NCI-H2171 (cell line): ENCODE measurements at places on chromosomes 11 and 22.

DNA sequence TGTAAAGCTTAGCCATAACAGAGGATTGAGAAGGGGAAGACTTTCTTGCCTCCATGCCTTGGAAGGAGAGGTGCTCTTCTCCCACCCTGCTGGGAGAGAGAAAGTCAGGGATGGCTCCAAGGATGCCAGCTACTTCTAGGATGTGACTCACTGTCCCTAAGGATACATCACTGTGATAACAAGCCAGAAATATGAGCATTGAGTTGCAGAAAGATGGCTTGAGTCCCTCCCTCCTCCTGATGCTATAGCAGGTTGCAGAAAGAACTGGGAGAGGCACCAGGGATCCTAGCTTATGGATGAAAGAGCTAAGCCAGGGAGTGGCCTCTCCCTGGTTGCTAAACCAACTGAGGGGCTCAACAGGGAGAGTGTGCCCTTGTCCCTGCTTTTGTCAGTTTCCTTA is 27.8 kb upstream of the FJX1 start:
- DNase-seq = no peak

DNA sequence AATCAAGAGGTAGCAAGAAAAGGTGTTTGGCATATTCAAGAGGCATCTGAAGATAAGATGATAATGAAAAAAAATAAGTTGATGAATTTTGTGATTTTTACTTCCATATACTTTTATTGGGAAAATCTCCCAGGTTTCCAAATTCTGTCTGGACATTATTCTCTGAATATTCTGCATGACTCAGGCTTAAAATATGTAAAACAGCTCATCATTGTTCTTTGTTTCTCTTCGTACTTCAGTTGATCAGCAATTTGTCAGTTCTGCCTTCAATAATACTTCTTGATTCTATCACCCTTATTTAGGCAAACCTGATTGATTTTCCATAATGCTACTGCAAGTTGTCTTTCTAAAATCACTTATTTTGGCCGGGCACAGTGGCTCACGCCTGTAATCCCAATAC is 30.2 kb downstream of the GTF2H1 start:
- no peak for DNase-seq

GRCh38 chr22:38167988-38168407 is 13.6 kb downstream of the PLA2G6 start:
- no peak for DNase-seq

GRCh38 chr11:6497069-6497839 is at the start of gene DNHD1:
TSS of gene DNHD1 (plus strand) at chr11:6497280. CDS start at chr11:6498216, 936 bp downstream.
- DNase-seq = no peak

DNA sequence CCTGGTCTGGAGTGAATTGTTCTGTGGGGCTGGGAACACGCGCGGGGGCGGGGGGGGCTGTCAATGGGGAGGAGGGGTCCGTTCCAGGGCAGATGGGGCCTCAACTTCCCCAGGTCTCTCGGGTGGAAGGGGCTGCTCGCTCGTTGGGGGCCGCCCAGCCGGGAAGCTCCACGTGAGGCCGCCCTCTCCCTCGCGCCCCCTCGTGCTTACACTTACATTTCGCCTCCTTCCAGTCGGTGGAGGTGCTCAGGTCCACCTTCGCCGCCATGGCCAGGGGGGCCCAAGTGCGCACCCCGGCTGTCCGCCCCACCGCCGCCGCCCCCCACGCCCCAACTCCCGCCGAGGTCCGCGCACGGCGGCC is 452 bp downstream of the MACROD1 start:
- DNase-seq = peak; percentile 30

DNA sequence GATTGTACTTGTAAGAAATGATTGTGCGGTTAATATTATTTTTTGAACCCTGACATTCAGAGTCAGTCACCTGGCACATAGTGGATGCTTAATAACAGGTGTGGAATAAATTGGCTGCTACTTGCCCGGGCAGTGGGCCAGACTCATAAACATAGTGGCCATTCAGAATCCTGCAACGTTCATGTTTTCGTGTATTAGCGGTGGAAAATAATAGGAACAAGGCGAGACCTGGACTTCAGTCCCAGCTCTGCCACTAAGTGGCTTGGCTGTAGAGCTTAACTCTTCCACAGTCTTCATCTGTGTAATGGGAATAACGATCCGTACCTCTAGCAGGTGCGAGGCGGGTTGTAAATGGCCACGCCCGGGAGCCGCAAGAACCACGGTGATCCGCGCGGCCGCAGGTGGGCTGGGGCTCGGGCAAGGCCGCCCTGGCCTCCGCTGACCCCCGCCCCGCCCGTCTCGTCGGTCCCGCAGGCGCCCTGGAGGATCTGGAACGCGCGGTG is 761 bp upstream of the TMEM25 start:
- no peak for DNase-seq

DNA sequence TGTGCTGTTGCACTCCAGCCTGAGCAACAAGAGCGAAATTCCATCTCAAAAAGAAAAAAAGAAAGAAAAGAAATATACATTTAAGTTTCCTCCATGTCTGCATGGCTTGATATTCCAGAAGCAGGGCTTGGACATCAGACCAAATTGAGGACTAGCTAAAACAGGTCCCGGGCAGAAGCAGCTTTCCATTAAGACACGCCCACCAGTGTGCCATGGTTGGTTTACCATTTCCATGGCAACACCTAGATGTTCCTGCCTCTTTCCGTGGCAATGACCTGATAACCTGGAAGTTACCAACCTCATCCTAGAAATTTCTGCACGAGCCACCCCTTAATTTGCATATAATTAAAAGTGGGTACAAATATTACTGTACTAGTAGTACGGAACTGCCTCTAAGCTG is 111.3 kb downstream of the NAT10 start:
- no peak for DNase-seq

GRCh38 chr22:31538815-31539214 is 42.5 kb downstream of the SFI1 start:
- DNase-seq = no peak

DNA sequence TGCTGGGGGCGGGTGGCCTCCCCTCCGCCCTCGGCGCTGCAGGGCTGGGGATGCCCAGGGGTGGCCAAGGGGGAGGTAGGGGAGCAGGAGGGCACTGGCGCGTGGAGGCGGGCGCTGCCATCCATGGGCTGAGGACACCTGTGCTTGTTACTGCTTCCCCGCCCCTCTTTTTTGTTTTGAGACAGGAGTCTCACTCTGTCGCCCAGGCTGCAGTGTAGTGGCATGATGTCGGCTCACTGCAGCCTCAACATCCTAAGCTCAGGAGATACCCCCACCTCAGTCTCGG is 683 bp upstream of the FADS3 start:
- DNase-seq = no peak

DNA sequence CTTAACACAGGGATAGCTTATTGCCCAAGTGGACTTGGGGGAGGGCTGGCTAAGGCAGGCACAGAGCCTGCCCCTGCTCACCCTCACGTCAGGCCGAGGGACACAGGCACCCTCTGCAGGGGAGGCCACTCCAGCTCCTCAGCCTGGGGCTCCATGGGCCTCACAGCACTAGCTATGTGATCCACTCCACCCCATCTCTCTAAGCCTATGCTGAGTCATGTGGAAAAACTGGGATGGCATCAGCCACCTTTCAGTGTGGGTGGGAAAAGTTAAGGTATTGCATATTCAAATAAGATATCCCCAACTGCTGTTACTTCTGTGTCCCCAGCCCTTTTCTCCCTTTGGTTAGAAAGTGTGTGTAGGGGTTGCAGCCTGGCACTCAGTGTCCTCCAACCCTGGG is 22.3 kb downstream of the RANGAP1 start:
- DNase-seq = no peak

GRCh38 chr11:114134870-114135269 is 75.4 kb downstream of the ZBTB16 start:
- no peak for DNase-seq

- no peak for DNase-seq
Measured at GRCh38 chr11:93958991-93959390, 62.2 kb upstream of the HEPHL1 start.

GRCh38 chr11:77127920-77128691 is at the start of gene MYO7A:
TSS of gene MYO7A (plus strand) at chr11:77128246. CDS start at chr11:77130635, 2,389 bp downstream.
- DNase-seq = no peak

GRCh38 chr11:96465512-96465911 is 75.7 kb downstream of the JRKL start:
- DNase-seq = peak; percentile 71

- DNase-seq = no peak
Measured at GRCh38 chr11:76667271-76667818, 3.2 kb downstream of the LRRC32 start.

DNA sequence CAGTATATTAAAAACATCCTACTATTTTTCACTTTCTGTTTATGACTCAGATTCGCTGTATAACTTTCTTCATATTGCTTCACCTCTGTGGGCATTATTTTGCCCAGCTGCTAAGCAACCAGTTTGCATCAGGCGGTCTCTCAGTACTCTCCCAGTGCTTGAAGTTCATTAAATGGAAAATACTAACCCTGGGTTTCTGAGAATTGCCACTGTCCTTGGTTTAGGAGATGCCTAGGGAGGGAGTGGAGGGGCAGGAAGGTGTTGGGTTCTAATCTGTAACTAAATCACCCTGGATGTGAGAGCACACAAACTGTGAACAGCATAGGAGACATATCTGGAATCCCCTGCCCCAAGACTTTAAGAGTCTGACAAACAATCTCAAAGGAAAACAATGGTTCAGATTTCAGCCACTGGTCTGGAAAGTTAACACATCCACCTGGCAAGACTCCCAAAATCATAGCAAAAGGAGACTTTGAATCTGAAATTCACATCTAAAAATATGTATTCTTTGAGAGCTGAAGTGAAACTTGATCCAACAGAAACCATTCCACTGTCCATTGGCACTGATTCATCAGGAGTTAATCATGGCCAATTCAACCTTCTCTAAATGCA is 540.0 kb downstream of the SOX6 start:
- no peak for DNase-seq

DNA sequence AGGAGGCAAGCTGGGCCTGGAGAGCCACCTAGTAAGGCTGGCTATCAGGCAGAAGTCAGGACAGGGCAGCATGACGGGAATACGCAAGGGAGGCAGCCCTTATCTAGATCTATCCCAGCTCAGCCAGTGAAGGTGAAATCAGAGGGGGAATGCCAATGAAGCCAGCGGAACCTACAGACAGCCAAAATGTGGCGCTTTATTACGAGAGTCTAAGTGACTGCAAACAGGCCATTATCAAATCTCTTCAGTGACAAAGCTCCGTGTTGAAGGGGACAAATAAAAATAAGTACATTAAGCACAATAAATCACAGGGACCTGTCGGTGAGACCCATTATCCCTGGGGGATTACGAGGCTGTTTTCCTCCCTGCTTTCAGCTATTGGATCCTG is 22.8 kb downstream of the LARGE1 start:
- no peak for DNase-seq

DNA sequence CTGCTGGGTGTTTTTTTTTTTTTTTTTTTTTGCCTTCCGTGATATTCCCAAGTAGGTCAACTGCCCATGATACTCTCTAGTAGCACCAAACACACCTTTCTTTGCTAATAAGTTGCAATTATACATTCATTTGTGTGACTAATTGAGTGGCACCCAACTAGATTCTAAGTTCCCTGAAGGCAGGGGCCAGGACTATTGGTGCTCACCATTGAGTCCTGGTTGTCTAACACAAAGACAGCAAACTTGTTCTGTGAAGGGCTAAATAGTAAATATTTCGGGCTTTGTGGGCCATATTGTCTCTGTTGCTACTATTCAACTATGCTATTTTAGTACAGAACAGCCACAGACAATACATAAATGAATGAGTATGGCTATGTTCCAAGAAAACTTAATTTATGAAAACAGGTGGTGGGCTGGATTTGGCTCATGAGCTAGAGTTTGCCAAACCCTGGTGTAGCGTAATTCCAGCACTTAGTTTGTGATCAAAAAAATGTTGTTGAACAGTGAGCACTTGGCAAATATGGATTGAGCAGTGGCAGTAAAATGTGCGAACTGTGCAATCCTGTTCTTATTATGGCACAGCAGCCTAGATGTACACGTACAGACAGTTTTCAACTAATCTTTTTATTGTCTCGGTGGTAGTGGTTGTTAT is 11.3 kb downstream of the ENDOD1 start:
- no peak for DNase-seq

DNA sequence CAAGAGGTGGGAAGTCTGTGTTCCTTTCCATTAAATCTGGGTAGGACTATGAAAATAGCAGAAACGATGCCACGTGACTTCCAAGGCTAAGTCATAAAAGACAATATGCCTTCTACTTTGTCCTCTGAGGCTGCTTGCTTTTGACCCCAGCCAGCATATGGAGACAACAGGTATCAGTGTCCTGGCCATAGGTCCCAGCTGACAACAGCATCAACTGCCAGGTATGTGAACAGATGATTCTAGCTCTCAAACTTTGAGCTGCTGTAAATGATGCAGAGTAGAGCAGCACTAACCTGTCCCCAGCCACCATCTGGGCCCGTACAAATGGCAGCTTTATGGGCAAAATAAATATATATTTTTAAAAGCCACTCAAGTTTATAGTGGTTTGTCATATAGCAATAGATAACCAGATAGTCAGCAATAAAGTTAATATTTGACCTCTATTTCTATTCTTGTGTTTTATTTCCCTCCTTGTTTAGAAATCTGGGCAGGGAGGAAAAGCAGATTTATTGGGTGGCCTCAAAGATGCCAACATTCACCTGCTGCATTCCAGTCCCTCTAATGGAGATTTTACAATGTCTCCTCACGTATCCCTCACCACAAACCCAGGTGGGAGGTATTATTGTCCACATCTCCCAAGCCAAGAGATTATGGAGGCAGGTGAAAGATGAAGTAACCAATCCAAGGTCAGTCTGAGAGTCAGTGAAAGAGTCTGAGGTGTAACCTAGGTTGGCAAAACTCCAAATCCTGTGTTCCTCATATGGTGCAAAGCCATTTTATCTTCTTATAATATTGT is 209.6 kb upstream of the LARGE1 start:
- no peak for DNase-seq

GRCh38 chr11:74418509-74418895 is 20.3 kb upstream of the PGM2L1 start:
- no peak for DNase-seq

GRCh38 chr11:68881320-68881719 is 22.3 kb downstream of the MRPL21 start:
- DNase-seq = no peak

DNA sequence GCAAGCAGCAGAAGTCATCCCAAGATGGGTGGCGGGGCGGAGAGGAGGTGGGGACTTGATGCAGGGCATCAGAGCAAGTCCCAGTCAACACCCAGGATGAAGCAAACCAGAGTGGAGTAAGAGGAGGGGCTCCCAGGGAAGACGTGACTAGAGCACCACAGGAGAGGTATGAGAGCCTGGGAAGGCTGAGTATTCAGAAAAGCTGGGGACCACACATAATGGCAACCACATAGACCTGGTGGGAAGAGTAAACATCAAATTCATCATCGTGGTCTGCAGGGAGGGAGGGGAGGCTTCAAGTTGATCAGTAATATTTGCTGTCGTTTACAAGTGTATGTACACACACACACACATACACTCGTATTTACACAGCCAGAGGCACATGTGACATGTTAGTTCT is 60.7 kb upstream of the CLTCL1 start:
- DNase-seq = no peak

- no peak for DNase-seq
Measured at GRCh38 chr22:44842417-44842816, 90.0 kb downstream of the ARHGAP8 start.

DNA sequence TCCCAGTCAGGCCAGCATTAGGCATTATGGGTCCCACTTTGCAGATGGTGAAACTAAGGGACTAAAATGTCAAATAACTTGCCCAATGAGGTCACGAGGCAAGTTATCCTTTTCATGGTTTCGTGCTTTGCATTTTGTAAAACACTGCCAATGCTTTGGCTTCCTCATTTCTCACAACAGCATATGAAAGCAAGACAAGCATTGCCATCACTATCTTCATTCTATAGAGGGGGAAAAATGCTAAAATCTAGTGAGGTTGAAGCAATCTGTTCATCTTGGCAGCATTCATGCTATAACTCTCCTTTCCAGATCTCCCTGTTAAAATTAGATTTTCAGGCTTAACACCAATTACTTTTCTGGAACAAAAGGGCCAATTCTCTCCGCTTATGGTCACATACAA is 14.8 kb downstream of the FAM181B start:
- DNase-seq = no peak
